ENCODE measurements at places on chromosomes 2 and 18. TPM values are rescaled to one million over a fixed set of nuclear protein-coding genes. Genes with fewer than 3 reads are reported as not detected.

DNA sequence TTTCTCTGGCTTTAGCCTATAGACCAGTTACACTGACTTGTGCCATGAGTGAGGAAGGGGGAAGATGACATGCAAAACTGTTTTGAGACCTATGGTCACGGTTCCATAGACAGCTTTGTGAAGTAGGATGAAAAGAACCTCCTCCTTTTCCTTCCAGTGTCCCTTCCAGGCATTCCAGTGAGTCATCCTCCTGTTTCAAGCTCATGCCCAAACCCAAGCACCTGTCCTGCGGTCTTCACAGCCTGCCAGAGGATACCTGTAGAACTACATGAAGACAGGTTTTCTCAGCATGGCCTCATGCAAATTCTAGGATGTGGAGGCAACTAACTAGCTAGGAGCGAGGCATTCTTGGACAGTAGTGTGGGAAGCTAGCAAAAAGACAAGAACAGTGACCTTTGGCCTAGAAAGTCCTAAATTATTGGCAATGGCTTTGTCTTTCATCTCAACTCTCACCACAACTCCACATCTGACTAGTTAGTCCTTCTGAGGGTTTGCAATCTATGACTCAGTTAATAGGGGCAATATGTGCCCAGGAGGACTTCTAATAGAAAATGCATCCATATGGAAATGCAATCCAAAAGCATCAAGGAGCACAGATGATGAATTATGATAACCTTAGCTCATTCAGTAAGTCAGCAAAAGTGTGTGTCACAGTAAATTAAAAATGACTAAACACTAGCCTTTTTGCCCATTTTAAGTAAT is 154.7 kb downstream of the RBM43 start:
- no peaks in the 10 kb centered on the region for H3K4me1 ChIP-seq
- H3K27ac ChIP-seq: no peak overlapping the region
- no peak for DNase-seq
- no peaks in the 10 kb centered on the region for H3K27me3 ChIP-seq

- no peak overlapping the region for H3K4me3 ChIP-seq
- H3K4me1 ChIP-seq: no peaks in the 10 kb centered on the region
- H3K27me3 ChIP-seq: no peaks in the 10 kb centered on the region
- H3K36me3 ChIP-seq: no peaks in the 10 kb centered on the region
- H3K27ac ChIP-seq: no peak overlapping the region
- DNase-seq: no peak
These were observed 148.7 kb downstream of the OSR1 start for GRCh38 chr2:19209575-19210341.

DNA sequence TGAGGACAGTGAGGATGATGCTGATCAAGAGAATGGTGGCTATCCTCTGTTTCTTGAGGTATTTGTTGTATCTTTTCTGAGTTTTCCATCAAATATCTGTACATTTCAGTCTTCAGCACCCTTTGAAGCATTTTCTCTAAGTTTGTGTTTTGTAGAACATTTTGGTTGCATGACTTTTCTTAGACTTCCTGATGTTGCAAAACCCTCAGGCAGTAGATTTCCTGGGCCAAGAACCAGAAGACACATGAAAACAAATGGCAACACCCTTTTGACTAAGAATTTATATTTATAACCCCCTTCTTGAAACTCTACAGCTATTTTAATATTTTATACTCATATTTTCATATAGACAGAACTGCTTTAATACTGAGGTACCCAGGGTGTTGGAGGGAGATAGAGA is 16.2 kb downstream of the HNMT start:
- no peaks in the 10 kb centered on the region for H3K27me3 ChIP-seq
- H3K4me3 ChIP-seq: no peak overlapping the region

Gene PELI1
- 6.7 TPM for total RNA-seq

Gene LCT
- total RNA-seq: not detected

Data from Panc1 (cell line).